Kidney glomerular epithelial cell (primary cell): ENCODE measurements at places on chromosomes 4 and X.

DNA sequence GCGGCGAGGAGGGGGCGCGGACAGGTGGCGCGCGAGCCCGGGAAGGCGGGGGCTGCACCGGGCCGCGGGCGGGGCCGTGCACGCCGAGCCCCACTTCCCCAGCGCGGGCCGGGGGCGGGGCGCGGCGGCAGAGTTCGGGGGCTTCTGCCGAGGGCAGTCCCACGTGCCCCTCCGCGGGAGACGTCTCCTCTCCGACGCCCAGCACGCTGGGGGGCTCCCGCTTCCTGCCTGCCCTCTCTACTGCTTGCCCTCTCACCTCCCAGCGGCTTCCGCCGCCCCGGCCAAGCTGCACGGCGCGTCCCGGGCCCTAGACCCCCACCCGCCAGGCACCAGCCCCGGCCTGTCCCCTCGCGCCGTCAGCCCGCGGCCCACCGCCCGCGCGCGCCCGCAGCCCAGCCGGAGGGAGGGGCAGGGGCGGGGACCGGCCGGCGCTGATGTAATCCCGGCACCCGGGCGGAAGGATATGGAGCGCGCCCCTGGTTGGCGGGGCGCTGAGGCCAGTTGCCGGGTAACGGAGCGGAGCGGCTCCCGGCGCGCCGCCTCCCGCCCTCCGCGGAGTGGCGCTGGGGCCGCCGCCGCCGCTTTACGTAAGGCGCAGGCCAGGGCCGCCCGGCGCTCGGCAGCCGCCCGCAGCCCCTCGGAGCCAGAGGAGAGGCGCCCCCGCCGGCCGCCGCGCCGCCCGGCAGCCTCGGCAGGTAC lies at the start of gene KIAA0232:
Gene KIAA0232, plus strand, starts transcription at position 581 of the 699 bp plus-strand sequence. CDS start 41,727 bp downstream, outside the sequence.
- peak; percentile 69 for DNase-seq

DNA sequence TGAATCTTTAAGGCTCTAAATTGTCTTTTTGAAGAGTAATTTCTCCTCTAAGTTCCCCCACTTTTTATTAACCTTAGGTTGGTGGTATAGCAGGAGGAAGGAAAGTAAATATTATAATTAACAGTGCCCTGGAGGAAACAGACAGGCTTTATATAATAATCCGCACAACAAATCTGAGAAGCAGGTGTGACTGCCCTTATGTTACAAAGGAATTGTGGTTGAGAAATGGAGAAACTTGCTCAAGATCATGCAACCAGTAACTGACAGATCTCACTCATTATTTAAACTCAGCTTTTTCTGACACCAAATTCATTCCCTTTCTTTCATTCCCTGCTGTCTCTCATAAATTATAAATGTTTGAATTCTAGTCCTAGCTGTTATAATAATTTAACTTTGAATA lies 282.0 kb downstream of the PPP3CA start:
- DNase-seq, result no peak

- peak; percentile 5 for DNase-seq
Measured at GRCh38 chrX:150361070-150361776, 1.9 kb upstream of the MAMLD1 start.

DNA sequence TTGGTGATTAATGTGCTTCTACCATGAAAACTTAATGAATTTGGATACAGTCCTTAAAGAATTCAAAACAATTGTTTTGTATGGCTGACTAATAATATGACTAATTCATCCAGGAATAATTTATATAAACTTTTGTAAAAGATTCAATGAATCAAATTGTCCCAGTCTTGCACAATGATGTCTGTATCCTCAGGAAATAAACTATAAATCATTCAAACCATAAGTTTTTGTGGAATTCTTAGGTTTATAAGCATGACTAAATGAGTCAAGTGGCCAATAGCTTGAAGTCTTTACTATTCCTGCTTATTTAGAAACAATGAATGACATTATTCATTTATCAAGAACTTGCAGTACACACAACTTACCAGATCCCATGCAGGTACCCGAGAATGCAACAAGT lies 935.0 kb upstream of the INTU start:
- no peak for DNase-seq

DNA sequence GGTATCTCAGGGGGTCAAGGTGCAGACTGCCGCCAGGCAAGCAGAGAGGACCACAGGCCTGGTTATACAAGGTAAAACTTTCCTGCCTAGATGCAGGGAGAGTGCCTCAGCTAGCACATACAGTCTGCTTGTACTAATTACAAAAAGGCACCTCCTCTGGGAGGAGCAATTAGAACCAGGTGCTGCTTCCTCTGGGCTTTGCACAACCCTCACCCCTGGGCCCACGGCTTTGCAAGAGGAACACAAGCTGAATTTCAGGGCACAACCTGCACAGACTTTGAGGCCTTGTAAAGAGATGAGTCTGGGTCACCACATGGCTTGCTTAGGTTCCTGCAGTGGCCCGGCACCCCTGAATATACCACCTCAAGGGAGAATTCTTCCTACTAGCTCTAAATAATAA lies 9.2 kb upstream of the CITED1 start:
- no peak for DNase-seq

DNA sequence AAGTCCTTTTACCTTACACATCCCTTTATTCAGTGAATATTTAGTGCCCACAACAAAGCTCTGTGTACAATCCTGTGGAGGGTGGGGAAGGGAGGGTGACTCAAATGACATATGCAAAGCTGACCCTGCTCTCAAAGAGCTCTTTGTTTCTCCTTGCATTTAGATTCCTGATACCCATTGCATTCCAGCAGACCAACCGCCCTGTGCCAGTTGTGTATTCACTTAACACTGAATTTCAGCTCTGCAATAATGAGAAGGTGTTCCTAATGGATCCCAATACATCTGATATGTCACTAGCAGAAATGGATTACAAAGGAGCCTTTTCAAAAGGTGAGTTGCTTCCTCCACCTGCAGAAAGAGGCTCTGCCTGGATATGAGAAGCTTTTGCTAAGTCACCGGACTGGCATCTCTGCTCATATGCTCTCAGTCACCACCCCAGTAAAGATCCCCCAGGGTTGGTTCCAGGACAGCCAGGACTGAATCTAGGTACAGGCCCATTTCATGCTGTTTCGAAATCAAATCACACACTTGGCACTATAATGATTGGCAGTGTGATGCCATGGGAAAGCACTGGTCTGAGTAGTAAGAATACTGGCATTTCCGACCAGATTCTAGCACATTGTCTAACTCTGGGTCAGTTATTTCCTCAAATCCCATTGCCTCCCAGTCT lies 17.1 kb upstream of the ANXA3 start:
- DNase-seq, result no peak

DNA sequence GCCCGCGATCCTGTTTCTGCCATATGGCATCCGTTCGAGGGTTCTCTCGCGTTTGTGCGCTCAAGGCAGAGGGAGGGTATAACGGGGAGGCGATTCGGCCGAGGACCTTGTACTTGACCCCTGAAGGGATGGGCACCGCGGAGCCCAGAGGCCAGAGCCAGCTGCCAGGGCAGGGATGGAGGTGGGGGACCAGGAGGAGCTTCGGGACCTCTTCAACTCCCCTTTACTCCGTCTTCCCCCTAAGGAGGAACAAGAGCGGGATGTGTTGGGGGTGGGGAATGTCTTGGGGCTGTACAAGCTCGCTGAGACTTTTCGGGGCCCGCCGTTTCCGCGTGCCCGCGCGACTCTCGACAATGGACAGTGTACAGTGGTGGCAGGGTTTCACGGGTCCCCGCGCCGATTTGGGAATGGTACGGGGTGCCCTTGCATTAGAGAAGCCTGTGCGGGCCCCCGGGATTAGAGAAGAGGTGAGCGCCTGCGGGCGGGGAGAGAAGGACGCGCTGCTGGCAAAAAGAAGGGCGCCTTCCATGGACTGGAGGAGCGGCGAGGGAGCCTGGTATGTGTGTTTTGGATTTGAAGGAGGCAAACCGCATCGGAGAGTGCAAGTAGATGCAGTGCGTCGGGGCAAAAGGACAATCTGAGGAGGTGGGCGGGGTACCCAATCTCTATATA lies 760 bp downstream of the UGT8 start:
- no peak for DNase-seq

DNA sequence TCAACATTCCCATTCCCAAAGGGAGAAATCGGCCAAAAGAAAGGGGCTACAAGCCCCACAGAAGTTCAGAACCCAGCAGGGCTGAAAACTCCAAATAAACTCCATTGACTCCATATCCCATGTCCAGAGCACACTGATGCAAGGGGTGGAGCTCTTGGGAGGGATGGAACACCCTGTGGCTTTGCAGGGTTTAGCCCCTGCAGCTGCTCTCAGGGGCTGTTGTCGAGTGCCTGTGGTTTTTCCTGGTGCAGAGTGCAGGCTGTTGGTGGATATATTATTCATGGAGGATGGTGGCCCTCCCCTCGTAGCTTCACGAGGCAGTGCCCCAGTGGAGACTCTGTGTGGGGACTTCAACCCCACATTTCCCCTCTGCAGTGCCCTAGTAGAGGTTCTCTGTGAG lies 53.7 kb downstream of the PDGFRA start:
- no peak for DNase-seq

DNA sequence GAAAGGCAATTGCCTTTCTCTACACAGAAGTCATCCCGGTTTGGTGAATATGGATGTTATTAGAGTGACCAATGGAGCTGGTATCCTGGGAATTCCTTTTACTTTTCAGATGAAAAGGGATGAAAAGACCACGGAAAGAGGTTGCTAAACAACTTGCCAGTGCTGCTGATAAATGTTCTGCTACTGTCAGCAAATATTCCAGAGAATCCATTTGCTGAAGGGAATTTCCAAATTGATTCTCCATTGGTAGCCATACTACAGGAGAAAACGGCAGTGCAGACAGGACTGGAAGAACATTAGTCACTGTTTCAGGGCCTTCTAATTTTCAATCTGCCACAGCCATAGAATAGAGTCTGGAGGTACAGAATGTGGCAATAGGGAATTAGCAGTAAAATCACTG lies 451.5 kb downstream of the PCDH11X start:
- no peak for DNase-seq

DNA sequence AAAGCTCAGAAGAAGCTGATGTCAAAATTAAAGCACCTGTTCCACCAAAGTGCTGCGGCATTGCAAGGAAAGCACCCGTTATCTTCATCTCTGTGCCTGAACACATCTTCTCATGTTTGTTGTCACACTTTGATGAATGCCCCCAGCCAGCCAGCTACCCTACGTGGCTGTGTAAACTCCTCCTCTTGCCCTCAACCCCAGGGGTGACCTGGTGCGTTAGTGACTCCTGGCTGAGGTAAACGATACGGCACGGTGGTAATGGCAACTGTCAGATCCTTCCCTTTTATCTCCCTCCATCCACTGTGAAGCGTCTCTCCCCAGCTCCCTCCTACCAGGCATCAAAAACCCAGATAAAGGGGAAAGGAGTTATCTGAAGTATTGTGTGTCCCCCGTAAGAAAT lies 90.6 kb upstream of the WWC2 start:
- DNase-seq, result no peak
